ENCODE measurements at places on chromosomes 13 and 19.

GRCh38 chr19:6048348-6048747 lies 62.0 kb downstream of the RFX2 start:
- no peak for DNase-seq

DNA sequence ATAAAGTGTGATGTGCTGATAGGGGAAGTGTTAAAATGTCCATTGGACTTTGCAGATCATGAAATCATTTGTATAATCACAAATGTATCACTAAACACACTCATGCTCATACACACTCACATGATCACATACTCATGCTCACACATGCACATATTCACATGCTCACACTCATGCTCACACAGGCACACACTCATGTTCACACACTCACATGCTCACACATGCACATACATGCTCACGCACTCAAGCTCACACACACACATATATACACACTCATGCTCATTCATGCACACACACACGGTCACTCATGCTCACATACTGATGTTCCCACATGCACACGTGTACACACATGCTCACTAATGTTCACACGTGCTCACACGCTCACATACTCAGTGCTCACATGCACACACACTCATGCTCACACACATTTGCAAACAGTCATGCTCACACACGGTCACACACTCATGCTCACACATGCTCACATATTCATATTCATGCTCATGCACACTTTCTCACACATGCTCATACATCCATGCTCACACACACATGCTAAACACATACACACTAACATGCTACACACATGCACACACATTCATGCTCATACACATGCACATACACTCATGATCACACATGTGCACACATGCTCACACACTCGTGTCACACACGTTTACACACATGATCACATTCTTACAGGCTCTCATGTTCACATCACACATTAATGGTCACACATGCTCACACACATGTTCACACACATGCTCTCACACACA lies 116.7 kb upstream of the GJB6 start:
- DNase-seq: no peak

DNA sequence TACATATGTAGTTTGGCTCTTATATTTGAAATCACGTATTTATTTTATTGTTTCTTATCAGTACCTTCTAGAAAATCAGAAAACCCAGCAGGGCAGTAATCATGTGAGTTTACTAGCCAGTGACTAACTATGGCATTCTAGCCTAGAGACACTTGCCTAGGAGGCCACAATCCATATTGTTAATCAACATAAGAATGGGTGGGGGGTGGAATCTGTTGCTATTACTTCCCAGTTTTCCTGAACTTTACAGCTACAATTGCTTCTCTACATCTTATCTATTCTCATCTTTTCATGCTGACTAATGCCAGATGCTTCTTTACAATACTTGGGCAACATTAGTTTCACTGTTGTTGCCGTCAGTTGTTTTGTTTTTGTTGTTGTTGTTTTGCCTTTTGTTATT lies 18.7 kb upstream of the ATXN8OS start:
- no peak for DNase-seq

DNA sequence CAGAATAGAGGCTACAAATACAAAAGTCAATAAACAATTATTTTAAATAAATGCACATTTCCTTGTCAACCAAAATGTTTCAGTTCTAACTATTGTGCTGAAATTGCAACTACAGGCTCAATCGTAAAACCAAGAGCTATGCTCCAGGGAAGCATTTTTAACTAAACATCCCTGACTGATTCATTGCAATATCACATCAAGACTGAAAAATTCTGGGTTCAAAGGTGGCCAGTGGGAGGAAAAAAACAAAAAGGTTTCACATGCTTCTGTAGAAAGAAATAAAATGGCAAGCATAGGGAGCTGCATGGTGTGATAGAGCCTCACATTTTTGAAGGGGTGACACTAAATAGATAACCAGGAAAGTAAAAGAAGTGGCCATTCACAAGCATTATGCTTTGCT lies 862.8 kb downstream of the PCDH9 start:
- DNase-seq: no peak

GRCh38 chr13:74004109-74004508 lies 130.1 kb downstream of the KLF12 start:
- no peak for DNase-seq

DNA sequence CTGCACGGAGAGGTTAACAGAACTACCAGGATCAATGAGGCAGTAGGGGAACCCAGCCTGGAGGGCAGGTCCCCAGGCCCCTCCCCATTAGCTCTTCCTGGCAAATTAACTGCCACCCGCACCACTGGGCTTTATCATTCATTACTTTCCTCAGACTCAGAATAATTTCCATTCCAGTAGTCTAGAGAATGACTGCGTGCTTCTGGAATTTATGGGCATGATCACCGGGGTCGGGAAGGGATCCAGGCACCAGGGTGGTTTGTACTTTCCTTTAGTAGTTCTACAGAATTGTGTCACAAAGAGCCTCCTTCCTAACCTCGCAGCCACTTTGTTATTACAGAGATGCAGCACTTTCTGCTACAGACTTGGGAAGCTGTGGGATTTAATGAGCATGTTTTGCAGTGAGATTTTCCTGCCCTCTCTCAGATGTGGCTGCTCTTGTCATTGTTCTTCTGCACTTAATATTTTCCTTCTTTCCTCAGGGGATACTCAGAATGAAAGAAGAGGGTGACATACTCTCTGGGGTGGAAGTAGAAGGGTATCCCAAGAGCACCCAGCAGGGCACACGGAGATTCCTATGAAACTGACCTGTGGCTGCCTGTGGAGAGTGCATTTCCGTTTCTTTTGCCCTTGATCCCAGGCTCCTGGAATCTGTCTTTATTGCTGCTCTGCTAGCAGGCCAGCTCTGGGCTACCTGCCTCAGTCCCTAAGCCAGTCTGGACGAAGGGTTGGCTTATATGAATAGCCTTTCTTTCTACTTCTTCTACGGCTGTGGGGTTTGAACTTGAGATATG lies 285.0 kb upstream of the SLC10A2 start:
- peak; percentile 15 for DNase-seq

GRCh38 chr13:29500386-29500785 lies 95.1 kb downstream of the SLC7A1 start:
- peak; percentile 69 for DNase-seq

GRCh38 chr13:34647379-34648150 lies 294.5 kb upstream of the NBEA start:
- DNase-seq: no peak

- no peak for DNase-seq
Measured at GRCh38 chr19:40331052-40331451, 17.1 kb downstream of the C19orf47 start.

- DNase-seq: no peak
Measured at GRCh38 chr13:76775088-76775740, 111.0 kb downstream of the KCTD12 start.

DNA sequence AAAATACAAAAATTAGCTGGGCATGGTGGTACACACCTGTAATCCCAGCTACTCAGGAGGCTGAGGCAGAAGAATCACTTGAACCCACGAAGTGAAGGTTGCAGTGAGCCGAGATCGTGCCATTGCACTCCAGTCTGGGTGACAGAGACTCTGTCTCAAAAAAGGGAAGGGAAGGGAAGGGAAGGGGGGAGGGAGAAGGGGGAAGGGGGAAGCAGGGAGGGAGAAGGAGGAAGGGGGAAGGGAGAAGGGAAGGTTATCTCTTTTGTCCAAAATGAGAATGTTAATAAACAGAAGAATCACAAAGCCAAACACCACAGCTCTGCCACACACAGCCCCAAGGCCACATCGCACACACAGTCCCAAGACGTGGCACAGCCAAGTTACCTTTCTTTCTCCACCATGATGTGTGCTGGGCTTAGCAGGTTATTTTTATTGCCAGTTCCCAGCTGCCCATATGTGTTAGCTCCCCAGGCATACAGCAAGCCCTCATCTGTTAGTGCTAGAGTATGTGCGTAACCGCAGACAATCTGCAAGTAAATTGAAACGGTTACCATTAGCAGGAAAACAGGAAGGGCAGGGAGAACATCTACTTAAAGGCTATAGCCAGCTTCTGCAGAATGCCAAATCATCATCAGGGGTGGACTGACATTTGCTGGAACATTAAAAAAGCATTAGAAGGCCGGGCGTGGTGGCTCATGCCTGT lies 34.3 kb downstream of the RCBTB1 start:
- DNase-seq: no peak

DNA sequence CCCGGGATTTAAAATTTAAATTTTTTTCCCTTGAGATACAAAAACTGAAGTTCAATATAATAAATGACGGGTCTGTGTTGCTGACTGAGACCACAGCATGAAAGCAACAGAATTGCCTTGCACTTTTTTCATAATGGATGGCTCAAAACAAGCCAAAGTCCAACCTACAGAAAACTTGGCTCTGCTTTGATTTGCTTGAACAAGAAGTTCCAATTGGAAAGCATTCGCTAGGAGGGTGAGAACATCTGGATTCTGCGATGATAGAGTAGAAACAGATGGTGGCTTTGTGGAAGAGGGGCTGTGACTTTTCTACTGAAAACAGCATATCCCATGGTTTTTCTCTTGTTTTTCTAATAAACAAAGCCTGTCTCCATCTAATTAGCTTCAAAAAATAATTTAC lies 46.4 kb downstream of the THSD1 start:
- DNase-seq: peak; percentile 97

GRCh38 chr13:57375876-57376275 lies 208.9 kb downstream of the PRR20E start:
- DNase-seq: no peak

DNA sequence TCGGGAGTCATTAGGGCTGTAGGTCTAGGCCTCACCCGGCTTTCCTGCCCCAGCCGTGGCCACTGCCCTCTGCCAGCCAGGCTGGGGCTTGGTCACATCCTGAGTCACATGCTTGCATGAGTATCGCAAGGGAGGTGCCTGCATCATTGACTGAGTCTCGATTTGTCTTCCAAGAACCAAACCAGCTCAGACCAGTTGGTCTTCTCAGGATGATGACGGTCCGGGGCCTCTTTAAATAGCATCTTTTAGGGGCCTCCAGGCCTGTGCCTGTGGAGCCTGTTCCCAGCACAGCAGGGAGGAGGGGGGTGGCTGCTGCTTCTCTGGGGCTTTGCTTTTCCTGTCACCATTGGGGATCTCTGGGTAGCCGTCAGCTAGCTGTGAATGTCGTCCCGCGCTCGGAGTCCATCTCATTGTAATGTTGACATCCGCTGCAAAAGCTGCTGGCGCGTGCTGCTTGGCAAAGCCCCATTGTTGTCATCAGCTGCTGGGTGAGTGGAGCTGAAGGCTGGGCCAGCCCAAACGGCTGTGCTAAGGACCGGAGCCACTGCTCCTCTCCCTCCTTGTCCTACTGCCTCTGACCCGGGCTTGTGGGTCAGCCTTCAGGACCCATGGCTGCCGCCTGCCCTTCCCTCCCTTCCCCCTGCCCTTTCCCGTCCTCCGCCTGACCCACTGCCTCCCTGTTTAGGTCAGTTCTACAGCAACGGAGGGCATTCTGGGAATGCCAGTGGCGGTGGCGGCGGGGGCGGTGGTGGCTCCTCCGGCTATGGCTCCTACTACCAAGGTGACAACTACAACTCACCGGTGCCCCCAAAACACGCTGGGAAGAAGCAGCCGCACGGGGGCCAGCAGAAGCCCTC lies 14.3 kb upstream of the QTRT1 start:
- no peak for DNase-seq

DNA sequence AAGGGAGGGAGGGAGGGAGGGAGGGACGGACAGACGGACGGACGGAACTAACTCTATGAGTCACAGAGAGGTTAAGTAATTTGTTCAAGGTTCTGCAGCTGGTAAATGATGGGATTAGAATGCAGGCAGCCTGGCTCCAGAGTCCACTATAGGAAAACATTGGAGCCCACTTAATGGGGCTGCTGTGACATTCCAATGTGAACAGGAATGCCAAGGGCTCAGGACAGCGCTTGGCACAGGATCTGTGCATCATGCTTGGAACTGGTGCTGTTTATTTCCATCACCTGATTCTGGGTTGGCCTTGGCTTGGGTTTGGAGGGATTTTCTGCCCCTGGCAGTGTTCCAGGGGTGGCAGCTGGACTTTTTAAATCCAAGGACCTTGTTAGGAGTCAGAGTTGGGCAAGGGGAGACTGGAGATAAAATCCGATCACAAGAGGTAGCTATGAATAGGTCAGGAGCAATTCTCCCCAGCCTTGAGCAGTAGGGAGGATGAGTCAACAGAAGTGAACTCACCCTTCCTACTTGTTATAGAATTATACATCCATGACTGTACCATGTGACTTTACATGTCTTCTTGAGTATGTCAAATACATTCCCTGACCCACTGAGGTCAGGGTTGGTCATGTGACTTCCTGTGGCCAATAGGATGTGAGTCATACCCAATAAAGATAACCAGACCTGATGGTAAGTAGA lies 7.8 kb upstream of the HIF3A start:
- peak; percentile 95 for DNase-seq

GRCh38 chr19:1206150-1206863 lies 729 bp downstream of the STK11 start:
- no peak for DNase-seq

DNA sequence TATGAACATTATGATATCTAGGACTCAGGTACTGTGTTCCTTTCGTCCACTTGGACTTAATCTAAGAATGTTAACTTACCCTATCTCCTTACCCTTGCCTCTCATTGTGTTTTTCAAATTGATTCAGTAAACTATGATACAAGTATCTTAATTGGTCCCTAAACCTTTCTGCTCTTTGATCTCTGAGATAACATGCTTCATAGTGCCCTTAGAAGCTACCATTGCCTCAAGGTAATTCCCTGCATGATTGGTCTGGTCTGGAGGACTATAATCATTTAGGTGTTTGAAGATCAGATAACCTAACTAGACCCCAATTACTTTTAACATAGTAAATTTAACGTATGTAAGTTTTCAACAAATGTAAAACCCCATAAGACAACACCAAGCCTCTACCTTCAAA lies 169.9 kb upstream of the NBEA start:
- DNase-seq: no peak

DNA sequence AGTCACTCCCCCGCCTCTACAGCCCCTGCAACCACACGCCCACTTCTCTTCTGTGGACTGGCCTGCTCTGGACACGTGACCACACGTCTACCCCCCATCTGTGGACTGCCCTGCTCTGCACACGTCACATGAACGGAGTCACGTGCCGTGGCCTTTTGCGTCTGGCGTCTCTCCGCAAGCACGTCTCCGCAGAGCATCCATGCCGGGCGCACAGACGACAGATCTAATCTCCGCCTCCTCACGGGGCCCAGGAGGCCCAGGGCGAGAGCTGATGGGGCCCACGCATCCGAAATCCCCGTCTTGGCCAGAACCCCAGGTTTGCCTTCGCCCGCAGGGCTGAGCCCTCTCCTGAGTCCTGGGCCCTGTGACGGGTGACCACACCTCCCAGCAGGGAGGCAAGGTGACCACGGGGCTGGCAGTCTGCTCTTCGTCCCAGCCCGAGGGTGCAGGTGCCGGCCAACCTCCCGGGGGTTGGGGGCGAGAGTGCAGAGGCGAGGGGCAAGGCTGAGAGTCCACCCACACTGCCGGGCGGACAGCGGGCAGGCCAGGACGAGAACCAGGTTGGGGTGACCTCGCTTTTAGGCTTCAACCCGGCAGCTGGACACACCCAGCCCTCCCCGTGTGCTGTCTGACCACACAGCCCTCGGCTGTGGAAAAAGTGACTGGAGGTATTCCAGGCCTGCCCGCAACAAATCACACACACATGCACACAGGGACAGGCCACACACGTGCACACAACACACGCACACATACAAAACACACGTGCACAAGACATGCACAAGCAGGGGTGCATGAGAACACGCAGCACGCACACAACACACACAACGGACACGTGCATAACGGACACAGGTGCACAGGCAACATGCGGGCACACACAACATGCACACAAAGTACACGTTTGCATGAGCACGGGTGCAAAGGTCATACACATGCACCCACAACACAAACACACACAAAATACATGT lies 3.9 kb downstream of the SBNO2 start:
- peak; percentile 51 for DNase-seq
